ENCODE measurements at places on chromosomes 4 and X.

DNA sequence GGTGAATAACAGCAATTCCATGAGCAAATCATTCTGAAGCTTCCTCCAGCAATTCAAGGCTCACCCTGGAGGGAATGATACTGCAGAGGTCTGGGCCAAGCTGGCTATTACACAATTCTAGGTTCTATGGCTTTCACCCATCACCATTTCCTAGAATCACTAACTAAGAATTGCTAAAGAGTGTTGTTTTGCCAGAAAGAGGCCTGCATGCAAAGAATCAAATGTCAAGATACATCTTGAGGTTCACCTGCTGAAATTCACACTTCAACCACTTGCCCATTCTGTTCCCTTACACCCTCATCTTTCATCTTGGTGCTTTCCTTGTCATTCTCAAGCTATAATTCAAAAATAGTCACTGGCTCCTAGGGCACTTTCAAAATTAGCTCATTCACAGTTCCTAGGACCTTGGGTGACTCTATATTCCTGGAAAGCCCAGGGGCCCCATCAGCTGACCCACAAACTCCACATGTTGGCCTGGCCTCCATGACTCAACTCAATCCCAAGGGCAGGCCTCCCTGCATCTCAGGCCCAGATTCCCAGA lies 7.0 kb downstream of the APBB2 start:
- peaks cover 29% of the 10 kb centered on the region for H3K36me3 ChIP-seq
- DNase-seq, result peak; percentile 71
- H3K4me1 ChIP-seq, result peaks cover 68% of the 10 kb centered on the region

DNA sequence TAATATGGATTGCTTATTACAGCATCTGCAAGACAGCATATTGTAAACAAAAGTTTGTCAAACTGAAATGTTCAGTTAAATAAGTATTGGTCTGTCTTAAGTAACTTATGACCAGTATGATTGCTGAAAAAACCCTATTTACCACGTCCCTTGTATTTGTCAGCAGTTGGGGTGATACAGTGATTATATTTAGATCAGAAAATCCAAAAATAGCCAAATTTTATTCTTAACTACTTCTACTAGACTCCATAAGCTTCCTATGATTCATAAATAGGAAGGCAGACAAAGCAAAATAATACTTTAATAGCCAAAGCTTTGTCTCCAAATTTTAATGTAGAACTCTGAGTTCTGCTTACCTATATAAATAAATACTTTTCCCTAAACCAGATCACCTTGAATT lies 45.3 kb downstream of the TBCK start:
- no peaks in the 10 kb centered on the region for H3K27me3 ChIP-seq
- no peak overlapping the region for H3K27ac ChIP-seq
- no peak for DNase-seq
- no peak overlapping the region for H3K4me3 ChIP-seq
- no peaks in the 10 kb centered on the region for H3K4me1 ChIP-seq

DNA sequence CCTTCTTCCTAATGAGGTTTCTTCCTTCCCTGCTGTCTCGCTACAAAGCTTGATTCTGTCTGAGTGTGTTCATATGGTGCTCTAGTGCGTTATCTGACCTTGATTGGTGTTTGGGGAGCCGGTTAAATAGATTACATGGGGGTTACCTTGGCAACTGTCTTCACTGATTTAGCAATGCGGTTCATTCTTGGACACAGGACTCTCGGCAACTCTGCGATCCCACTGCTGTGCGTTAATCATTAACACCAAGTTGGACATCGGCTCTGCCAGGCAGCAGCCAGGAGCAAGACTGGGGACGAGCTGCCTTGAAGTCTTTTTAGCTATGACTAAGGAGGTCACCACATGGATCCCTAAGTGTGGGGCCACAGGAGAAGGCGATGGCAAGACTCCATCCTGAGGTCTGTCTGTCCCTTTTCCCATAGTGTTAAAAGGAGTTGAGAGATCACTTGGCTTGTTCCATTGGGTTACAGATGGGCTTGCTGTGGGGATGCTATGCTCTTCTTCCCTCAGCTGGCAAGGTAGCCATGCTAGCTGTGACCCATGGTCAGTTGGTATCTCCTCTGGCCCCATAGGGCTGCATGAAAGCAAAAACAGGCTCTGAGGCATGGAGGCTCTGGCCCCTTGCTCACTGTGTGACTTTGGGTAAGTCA lies 93.4 kb upstream of the MAMLD1 start:
- no peak overlapping the region for H3K27ac ChIP-seq
- DNase-seq, result no peak
- H3K4me1 ChIP-seq, result no peaks in the 10 kb centered on the region
- no peak overlapping the region for H3K4me3 ChIP-seq
- H3K27me3 ChIP-seq, result peaks cover 23% of the 10 kb centered on the region
- no peaks in the 10 kb centered on the region for H3K36me3 ChIP-seq

DNA sequence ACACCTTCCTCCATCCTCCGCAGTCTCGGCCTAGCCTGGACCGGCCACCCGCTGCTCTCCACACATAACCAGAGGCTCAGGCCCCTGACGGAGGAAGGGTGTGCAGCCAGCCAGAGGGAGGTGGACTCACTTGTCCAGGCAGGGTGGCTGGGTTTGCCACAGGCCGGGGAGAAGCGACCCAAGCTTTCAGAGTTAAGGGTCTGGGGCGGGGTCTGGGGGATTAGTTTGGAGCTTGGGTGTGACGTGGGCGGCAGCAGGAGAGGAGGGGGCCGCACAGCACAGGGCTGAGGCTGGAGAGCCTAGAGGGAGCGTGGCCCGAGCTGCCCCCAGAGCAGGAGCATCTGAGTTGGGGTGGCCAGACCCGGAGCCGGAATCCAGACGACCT lies 22.4 kb upstream of the CPLX1 start:
- H3K4me3 ChIP-seq, result no peak overlapping the region
- no peaks in the 10 kb centered on the region for H3K4me1 ChIP-seq
- no peak for DNase-seq
- no peaks in the 10 kb centered on the region for H3K27me3 ChIP-seq

Data from MCF 10A (cell line).